ENCODE measurements at places on chromosomes 5 and 9. TPM values are rescaled to one million over a fixed set of nuclear protein-coding genes. Genes with fewer than 3 reads are reported as not detected.

- peak; percentile 11 for DNase-seq
These were observed 2.6 kb upstream of the NIPAL4 start for GRCh38 chr5:157457391-157457790.

- DNase-seq: no peak
These were observed 4.3 kb downstream of the SMIM33 start for GRCh38 chr5:139474890-139475791.

NAIP gene
- total RNA-seq: 4.7 TPM

DNA sequence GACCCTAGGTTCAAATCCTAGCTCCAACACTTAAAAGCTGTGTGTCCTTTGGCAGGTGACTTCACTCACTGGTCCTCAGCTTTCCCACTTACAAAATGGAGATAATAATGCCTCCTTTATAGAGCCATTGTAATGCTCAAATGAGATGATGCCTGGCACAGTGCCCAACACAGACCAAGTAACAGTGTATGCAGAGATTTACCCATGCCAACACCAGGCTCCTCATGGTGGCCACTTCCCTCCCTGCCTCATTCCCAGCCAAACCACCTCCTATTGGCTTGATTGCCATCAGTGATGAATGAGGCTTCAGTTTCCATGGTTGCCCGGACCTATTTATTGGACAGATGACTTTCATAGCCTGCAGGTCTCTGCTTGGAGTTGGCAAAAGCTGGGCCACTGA, 469.4 kb downstream of the CDK5RAP2 start:
- no peak for DNase-seq

TRAF1 gene
- total RNA-seq: 1.5 TPM
